Fibroblast of gingiva (primary cell): ENCODE measurements at places on chromosomes 11 and 22.
A peak's percentile ranks its signal among the peaks of the same experiment; 100 is the strongest.

GRCh38 chr11:35006389-35007128 lies 90.1 kb downstream of the PDHX start:
- no peak for DNase-seq

DNA sequence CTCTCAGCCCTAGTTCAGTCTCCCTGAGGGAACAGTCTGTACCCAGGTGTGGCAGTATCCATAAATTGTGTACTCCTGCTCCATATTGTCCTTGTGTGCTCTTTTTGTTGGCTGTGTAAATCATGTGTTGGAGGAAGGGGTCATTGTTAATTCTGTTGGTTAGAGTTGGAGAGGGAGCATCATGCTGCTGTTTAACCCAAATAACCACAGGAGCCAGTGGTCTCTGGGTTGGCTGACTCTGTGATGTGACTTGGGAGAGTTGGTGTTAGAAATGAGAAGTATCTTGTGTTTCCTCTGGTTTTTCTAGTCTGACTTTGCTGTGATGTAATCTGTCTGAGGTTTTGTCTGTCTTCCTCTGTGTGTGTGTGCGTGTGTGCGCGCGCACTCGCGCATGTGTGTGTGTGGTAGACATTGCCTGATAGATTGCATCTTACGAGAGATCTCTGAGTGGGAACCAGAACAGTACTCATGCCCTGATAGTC lies 30.5 kb downstream of the CTNND1 start:
- no peak for DNase-seq

- no peak for DNase-seq
Measured at GRCh38 chr11:95230810-95231126, 234 bp downstream of the SESN3 start.

DNA sequence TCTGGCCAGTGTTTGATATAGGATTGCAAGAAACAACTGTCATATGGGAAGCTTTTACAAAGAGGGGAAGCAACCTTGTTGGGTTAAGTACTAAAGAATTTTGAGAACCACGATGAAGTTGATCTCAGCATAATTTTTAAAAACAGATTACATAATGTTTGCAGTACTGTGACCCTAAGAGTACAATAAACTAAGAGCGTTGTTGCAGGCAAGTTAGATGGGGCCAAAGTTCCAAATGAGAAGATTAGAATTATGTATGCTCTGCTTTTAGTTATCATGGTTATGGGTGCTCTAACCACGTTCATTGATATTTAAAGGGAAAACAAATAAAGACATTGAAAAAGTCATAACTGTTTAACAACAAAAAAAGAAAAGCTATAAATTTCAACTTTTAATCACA lies 177.5 kb downstream of the CNTN5 start:
- DNase-seq = no peak

- no peak for DNase-seq
Measured at GRCh38 chr11:127639916-127640315, 639.3 kb upstream of the KIRREL3 start.

DNA sequence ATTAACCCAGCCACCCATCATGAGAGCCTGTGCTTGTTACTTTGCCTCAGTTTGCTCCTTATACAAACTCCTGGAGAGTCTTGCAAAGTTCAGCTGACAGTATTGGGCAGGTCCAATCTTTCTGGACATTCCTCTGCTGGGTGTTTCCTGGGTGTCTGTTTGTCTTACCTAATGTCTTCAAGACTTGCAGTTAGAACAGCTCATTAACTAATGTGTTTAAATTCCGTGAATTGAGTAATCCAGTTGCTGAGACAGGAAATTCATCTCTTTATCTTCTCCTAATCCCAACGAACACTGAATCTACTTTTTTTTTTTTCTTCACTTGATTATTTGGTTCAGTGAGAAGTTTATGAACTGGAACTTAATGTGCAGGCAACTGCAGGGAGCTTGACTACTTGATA lies 20.6 kb downstream of the BCO2 start:
- DNase-seq = peak; percentile 37

GRCh38 chr22:20579273-20580120 lies 72.1 kb downstream of the MED15 start:
- DNase-seq = no peak

GRCh38 chr22:48755059-48755949 lies 1072.4 kb downstream of the BRD1 start:
- DNase-seq = no peak

GRCh38 chr11:58616594-58616993 lies 5.9 kb upstream of the CNTF start:
- peak; percentile 88 for DNase-seq

DNA sequence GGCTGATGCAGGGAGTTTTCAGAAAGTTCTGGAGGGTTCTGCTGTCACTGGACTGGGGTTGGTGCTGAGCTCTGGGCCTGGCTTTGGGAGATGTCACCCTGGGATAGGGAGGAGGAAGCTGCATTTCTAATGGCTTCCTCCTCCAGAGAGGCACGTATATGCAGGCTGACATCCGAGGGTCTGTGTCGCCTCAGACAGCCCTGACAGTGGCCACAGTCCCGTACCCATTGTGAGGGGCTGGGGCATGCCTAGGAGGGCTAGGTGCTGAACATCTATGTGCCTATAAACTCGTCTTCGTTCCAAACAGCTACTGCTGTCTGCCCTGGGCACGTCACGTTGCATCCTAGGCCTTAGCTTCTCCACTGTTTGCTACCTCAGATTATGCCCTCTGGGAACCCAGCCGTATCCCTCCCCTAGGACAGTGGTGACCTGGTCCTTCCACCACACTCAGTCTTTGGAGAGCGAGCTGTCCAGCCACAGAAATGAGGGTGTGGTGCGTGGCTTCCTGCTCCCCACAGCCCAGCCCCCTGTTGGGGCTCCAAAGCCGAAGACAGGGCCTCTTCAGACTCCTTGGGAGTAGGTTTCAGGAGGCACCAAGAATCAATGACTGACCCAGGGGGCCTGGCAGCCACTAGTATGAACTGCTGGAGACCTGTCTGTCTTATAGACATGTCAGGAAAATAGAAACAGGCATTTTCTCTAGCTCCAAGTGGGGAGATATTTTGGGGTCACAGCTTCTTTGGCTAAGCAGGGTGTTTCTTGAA lies 26.4 kb downstream of the ADAMTS15 start:
- no peak for DNase-seq

GRCh38 chr11:2539371-2540222 lies 94.8 kb downstream of the KCNQ1 start:
- DNase-seq = no peak

- DNase-seq = no peak
Measured at GRCh38 chr11:19055016-19055415, 5.5 kb downstream of the MRGPRX2 start.

GRCh38 chr11:83063073-83063754 lies 8.5 kb downstream of the RAB30 start:
- DNase-seq = peak; percentile 67

DNA sequence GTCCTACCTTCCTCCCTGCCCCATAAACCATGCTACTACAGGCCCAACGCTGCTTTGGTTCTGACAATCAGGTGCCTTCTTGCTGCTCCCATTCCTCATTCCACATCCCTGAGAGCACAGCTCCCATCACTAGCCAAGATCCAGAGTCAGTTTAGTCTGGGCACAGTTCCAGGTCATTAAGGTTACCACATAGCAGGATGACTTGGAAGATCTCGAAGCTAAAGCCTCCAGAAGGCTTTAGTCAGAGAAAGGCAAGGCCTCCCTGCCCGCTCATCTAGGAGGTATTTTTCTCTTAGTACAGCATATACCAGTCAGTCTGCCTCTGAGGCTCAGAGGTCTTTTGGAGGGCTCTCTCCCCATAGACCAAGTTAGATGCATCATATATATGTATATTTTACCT lies 30.3 kb downstream of the TRIM66 start:
- peak; percentile 84 for DNase-seq

- peak; percentile 76 for DNase-seq
Measured at GRCh38 chr11:536841-537621, at the start of gene LRRC56. TSS of gene LRRC56 (plus strand) at chr11:537527. CDS start at chr11:540685, 3,158 bp downstream.

DNA sequence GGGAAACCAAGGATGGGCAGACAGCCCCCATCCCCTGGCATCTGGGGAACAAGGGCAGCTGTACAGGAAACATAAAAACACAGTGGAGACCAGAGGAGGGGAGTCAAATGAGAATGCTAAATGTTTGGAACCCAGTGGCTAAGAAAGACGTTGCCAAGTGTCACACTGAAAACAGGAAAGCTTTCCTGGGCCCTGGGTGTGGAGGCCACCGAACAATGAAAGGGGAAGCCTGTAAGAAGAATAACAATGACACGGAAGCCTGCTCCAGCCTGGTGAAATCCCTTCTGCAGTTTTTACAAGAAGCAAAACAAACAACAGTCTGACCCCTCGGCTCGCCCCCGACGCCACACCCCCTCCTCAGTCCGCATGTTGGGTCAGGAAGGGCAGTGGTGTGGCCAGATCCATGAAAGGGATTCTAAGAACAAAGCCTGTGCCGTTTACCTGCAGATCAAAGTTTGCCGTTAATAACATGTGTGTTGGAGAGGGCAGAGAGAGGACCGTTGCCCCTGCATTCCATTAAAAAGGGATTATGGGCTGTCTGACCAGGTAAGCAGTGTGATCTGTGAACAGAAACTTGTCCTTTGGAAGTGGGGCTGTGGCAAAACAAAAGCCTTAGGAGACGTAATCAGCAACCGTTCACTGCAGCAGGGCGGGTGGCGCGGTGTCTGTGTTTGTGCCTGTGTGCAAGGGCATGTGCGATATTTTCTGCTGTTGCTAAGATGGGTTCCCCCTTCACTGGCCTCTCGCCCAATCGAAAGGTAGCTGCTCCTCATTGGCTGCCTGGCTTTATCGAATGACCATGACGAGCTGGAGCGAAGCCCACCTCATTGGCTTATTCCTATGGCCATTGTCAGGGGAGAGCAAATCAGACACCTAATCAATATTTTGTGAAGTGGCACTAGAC lies 113.7 kb upstream of the BLID start:
- DNase-seq = no peak

- peak; percentile 43 for DNase-seq
Measured at GRCh38 chr11:117817368-117818040, 7.0 kb downstream of the FXYD2 start.

- peak; percentile 68 for DNase-seq
Measured at GRCh38 chr11:112977755-112978154, 16.5 kb downstream of the NCAM1 start.

DNA sequence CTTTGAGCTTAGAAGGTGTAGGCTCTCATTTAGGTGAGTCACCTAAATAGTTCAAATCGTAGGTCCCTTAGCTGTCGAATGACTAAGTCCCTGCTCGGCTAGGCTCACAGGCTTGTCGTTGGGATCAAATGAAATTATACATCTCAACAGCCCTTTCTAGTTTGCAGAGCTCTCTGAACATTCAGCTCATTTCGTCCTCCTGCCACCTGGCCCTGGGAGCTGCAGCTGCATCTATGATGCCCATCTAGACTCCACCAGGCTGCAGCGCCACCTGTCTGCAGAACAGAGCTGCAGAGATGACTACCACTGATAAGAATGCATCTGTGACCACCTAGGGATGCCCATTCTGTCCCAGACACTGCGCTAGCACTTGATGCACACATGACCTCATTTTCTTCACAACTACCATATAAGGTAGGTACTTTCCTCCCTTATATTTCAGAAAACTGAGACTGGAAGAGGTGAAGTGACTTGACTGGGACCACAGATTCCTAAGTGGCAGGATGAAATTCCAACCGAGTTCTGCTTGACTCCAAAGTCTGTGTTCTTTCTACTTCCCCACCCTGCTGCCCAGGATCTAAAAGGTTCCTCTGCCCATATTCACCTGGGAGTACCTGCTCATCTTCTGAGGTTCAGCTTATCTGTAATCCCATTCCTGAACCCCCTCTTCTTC lies 141.1 kb upstream of the NARS2 start:
- DNase-seq = no peak

DNA sequence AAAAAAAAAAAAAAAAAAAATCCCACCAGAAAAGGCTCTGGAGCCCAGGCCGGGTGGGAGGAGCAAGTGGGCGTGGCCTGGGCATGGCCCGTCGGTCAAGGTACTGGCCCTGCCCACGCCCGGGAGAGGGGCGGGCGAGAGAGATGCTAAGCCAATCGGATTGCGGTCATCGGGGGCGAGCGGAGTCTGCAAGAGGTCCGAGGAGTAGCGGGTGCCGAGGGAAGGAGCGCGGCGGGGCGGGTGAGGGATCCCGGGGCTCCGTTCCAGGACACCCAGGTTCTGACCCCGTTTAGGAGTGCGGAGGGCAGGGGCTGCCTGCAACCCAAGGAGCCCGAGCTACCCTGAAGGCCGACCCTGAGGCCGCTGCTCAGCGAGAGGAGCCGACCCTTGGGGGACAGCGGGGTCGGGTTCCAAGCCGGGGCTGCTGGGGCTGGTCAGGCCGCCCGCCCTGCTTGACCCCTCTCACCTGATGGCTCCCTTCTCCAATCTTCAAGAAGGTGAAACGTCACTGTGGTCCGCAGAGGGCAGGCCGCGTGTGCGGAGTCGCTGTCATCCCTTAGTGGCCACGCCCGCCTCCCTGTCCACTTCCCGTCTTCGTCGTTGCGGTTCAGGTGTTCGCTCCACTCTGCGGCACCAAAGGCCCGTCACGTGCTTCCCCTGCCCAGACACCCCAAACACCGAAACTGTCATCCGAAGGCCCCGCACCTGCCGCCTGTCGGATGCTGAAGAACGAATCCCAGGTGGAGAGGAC lies 11.1 kb upstream of the TAB1 start:
- DNase-seq = peak; percentile 54

DNA sequence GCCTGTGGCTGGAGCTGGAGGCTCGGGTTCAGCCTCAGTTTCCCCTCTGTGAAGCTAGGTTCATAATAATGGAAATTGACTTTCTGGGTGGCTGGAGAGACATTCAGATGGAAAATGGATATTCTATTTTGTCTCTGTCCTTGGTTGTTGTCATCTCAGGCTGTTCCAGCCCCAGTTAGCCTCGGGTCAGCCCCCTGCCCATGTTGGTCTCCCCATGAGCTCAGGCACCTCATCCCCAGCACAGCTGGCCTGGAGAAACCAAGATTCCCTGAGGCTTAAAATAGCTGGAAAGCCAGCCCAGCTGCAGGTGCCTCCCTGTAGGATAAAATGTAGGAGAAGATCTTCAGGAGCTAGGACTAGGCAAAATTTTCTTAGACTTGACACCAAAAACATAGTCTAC lies 129.5 kb downstream of the MED15 start:
- DNase-seq = no peak

DNA sequence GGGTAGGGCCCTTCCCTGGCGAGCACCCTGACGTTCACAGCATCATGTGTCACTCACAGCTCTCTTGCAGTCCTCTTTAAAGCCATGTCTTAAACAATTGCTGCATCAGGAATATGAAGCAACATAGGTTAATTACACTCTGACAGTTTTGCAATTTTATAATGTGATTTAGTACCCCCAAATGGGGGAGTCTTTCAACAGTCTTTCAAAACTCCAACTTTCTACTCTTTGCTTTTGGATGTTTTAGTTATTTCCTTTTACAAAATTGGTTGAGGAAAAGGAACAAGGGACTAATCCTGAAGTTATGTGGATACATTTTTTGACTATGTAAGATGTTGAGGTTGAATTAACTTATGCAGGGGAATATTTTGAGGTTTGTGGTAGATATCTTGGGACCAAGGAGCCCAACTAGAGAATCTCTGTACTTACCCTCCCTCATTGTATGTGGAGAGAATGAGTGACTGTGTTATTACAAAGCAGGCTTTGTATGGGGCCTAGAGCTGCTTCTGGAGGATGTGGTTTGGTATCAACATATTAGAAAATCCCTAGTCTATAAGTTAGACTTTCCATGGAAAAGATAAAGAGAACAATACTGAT lies at the start of gene MMP8:
MMP8 (minus strand) TSS at position 51 of the 597 bp plus-strand sequence. CDS start 99 bp downstream, outside the sequence.
- DNase-seq = no peak

- no peak for DNase-seq
Measured at GRCh38 chr11:132049205-132049604, 678.8 kb downstream of the NTM start.
